Stimulated activated CD8-positive, alpha-beta memory T cell treated with anti-CD3 and anti-CD28 coated beads, Interleukin-7, amount 100 ng/mL, for 48 hours (primary cell): ENCODE measurements at places on chromosomes 6 and 20.

DNA sequence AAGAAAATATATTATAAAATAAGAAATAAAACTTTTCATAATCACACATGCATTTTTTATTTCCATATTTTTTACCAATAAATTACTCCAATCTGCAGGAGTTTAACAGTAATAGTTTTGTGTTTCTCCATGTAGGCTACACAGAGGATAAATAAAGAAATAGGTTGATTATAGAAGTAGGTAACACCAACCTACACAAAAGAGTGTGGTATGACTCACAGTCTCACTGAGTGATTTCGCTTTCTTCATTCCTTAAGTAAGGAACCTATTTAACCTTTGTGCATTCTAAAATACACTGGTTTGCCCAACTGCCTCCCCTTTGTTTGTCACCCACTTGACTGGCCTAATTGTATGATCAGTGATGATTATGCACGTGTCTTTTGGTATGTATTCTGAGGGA, 244.2 kb upstream of the RIMS1 start:
- no peak for DNase-seq

GRCh38 chr6:162468326-162468725, 259.2 kb downstream of the PRKN start:
- no peak for DNase-seq

- DNase-seq: no peak
Observed at GRCh38 chr6:26232306-26232939, 132.6 kb upstream of the BTN3A2 start.

GRCh38 chr6:134731615-134732014, 218.3 kb downstream of the ALDH8A1 start:
- DNase-seq: no peak

DNA sequence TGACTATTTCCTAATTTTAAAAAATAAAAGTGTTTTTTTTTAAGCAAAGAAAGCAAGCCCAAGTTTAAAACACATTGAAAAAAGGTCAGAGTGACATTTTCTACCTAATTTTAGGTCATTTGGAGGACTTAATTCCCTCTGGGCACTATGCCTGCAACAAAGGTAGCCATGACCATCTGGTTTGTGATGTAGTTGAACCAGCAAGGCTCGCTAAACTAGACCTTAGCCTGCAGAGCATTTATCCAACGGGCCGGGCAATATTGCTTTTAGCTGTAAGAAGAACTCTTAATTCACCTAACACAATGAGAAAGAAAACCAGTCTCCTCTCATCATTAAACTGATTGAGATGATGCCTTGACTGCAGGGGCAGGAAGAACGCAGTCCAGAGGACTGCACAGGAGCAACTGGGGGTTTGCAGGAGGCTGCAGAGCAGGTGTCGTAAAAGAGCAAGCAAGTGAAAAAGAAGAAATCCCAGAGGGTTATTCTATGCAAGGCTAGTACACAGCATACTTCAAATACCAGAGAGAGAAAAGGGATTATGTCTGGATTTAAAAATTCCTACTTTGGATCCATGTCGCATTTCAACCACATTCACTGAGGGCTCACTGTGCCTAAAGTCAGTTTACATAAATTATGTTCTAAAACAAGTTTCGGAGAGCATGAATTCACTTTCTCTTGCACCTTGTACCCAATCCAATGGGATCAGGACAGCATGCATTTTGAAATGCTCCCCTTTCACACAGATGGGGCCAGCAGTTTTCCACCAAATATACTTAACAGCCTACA, 12.8 kb downstream of the TRAF3IP2 start:
- DNase-seq: no peak

DNA sequence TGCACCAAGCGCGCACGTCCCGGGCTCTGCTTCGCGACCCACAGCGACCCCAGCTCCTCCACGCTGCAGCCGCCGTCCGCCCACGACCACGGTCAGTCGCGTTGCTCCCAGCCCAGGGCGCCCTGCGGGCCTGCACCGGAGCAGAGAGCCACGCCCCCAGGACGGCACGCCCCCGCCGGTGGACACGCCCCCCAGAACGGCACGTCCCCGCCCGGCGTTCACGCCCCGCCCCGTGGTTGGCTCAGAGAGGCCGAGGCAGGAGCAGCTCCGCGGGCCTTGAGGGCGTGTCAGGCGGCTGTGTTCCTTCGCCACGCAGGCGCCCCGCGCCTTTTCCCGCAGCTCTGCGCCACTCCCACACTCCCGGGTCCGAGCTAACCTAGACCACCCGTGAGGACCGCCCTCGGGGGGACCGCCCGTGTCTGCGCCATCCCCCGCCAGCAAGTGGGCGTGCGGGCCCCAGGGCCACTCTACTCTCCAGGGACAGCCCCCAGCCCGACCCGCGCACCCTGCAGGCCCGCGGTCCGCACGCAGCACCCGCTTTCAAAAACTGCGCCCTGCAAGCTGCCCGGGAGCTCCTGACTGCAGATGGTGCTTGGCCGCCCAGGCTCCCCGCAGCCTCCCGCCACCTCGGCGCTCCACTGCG, at the start of gene RNASET2:
TSS of gene RNASET2 (minus strand) at position 107 of the 643 bp plus-strand sequence. CDS start 368 bp downstream, outside the sequence.
- peak; percentile 94 for DNase-seq

- no peak for DNase-seq
Observed at GRCh38 chr6:14278446-14278845, 160.9 kb downstream of the CD83 start.

DNA sequence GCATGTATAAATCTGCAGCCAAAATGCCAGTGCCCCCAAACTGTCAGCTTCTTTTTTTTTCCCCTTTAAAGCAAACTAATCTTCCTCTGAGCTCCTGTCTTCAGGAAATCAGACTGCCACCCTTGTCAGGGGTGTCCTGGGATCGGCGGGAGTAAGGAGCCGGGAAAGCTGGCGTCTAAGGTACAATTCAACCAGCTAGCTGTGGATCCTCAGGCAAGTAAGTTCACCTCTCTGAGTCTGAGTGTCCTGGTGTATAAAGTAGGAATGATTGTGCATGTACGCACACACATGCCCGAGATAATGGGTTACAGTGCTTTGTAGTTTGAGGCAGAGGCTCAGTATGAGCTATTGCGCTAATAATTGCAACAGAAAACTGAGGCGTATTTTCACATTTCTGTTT, 98.3 kb downstream of the ANKRD60 start:
- DNase-seq: no peak

DNA sequence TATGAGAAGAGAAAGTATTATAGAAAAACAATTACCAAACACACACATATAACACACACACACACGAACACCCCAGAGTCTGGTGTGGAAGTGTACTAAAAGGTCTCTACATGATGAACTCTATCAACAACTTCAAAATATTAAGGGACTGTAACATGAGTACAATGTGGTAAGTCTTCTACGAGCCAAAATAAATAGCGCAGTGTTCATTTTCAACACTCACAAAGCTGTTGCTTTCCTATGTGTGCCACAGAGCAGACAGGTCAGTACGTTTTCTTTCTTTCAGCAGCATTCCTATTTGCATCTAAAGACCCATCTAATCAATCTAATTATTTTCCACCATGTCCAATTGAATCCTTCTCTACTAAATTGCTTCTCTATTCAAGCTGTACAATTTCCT, 12.1 kb upstream of the CNKSR3 start:
- no peak for DNase-seq

- no peak for DNase-seq
Observed at GRCh38 chr20:32574296-32575226, 10.6 kb downstream of the NOL4L start.

GRCh38 chr20:33838035-33838864, 27.1 kb downstream of the CHMP4B start:
- no peak for DNase-seq

GRCh38 chr20:35735826-35736470, 6.1 kb downstream of the RBM39 start:
- no peak for DNase-seq

DNA sequence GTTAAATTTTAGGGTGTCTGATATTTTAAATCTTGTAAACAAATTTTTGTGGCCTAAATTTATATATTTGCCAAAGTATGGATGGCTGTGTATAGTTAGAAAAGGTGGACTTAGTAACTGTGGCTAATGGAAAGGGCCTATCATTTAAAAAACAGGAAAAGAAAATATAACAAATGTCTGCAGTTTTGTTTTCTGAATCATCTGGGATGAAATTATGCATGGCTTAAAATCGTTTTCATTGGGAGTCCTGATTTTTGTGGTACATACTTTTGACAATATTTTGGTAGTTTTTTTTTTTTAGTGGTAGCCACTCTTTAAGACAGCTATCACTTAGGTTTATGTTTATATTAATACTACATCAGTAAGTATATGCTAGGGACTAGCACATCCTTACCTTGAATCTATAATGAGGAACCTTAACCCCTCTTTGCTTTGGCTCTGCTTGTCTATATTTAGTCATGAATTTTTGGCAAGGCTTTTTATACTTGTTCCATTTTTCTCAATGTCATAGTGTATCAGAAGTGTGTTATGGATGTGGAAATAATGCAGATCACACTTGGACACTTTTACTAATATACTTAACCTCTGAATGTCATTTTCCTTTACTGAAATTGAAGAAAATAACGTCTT, 5.6 kb downstream of the ARID1B start:
- no peak for DNase-seq

- DNase-seq: no peak
Observed at GRCh38 chr6:31737315-31737990, 1.1 kb upstream of the CLIC1 start.

- DNase-seq: no peak
Observed at GRCh38 chr6:2958331-2958711, 13.0 kb downstream of the SERPINB6 start.

GRCh38 chr6:15661853-15662325, 939 bp downstream of the DTNBP1 start:
- no peak for DNase-seq

DNA sequence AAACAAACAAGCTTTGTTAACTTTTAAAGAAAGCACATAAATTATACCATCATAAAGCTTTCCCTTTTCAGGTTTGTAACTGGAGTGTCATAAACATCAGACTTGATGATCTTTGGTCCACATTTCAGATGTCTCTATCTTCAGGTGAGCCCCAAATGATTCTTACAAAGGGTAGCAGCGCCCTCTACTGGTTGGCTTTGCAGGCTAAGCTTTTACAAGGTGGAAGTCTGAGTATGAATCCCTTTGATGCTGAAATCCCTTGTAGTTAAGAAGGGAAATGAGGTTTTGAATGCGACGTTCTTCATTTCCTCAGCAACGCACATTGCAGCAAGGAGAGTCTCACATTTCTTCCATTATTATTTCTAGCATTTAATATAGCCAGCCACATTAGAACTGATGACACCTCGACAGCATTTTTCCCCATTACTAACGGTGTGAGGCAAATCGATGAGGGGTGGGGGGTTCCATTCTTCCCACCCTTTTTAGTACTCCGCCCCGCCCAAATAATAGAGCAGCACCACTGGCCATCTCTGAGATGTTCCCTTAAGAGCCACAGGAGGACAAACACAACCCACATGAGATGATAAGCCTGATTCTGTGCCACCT, 126.3 kb upstream of the NT5E start:
- peak; percentile 61 for DNase-seq
